ENCODE measurements at places on chromosomes 2 and 18. TPM values are rescaled to one million over a fixed set of nuclear protein-coding genes. Genes with fewer than 3 reads are reported as not detected.

- peaks cover 68% of the 10 kb centered on the region for H3K36me3 ChIP-seq
- no peak overlapping the region for H3K27ac ChIP-seq
- no peak for DNase-seq
- no peak overlapping the region for H3K4me3 ChIP-seq
- no peaks in the 10 kb centered on the region for H3K27me3 ChIP-seq
Observed at GRCh38 chr2:32495139-32495538, 132.7 kb upstream of the TTC27 start.

GRCh38 chr2:162478721-162479129 lies 134.8 kb downstream of the GCA start:
- H3K4me3 ChIP-seq: no peak overlapping the region
- no peaks in the 10 kb centered on the region for H3K27me3 ChIP-seq
- H3K4me1 ChIP-seq: no peaks in the 10 kb centered on the region
- no peak overlapping the region for H3K27ac ChIP-seq
- no peaks in the 10 kb centered on the region for H3K36me3 ChIP-seq
- DNase-seq: no peak

HTR2B gene
- not detected for total RNA-seq

GPBAR1 gene
- total RNA-seq: 0.29 TPM

DNA sequence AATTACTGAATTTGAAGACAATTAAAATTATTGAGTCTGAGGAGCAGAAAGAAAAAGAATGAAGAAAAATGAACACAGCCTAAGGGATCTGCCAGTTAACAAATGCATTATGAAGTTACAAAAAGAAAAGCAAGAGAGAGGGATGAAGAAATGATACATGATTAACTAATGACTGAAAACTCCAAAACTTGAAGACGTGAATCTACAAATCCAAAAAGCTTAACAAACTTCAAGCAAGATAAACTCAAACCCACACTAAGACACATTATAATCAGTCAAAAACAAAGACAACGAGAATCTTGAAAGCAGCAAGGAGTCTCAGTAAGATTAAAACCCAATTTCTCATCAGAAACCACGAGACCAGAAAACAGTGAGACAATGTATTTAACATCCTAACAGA lies 15.6 kb downstream of the RPRD1A start:
- H3K27me3 ChIP-seq: no peaks in the 10 kb centered on the region
- H3K36me3 ChIP-seq: peaks cover 28% of the 10 kb centered on the region
- no peak for DNase-seq
- H3K4me3 ChIP-seq: no peak overlapping the region
- H3K4me1 ChIP-seq: peaks cover 13% of the 10 kb centered on the region

- H3K4me1 ChIP-seq: no peaks in the 10 kb centered on the region
- H3K4me3 ChIP-seq: no peak overlapping the region
- DNase-seq: peak; percentile 70
- H3K36me3 ChIP-seq: no peaks in the 10 kb centered on the region
Observed at GRCh38 chr18:55096263-55096951, 137.1 kb upstream of the CCDC68 start.

- H3K4me3 ChIP-seq: no peak overlapping the region
- H3K4me1 ChIP-seq: no peaks in the 10 kb centered on the region
- no peak overlapping the region for H3K27ac ChIP-seq
- no peaks in the 10 kb centered on the region for H3K27me3 ChIP-seq
Observed at GRCh38 chr18:63255435-63255834, 64.1 kb downstream of the BCL2 start.

DNA sequence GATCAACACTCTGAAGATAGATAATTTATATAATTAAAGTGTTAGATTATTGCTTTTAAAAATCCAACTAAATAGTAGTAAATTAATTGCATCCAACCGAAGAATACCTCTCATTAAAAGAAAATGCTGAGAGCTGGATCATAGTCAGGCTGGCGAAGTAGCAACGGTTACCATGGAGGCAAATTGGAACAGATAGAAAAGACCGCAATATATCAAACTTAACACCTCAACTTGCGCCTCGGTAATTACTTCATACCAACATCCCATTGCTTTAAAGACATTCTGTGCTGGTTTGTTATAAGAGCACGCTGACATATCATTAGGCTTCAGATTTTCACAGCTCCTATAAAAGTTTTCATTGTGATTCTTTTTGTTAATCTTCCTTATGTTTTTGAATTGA lies 183.8 kb upstream of the ZC3H15 start:
- no peaks in the 10 kb centered on the region for H3K4me1 ChIP-seq
- no peaks in the 10 kb centered on the region for H3K36me3 ChIP-seq
- no peaks in the 10 kb centered on the region for H3K27me3 ChIP-seq

- H3K36me3 ChIP-seq: no peaks in the 10 kb centered on the region
- H3K27ac ChIP-seq: no peak overlapping the region
- DNase-seq: no peak
- H3K4me1 ChIP-seq: no peaks in the 10 kb centered on the region
Observed at GRCh38 chr2:3188405-3188946, 189.1 kb downstream of the EIPR1 start.

GRCh38 chr18:33844232-33844631 lies 266.2 kb downstream of the ASXL3 start:
- H3K4me3 ChIP-seq: peak overlapping the region; percentile 25
- peaks cover 78% of the 10 kb centered on the region for H3K4me1 ChIP-seq
- peak; percentile 70 for DNase-seq
- no peaks in the 10 kb centered on the region for H3K27me3 ChIP-seq

Measured in Karpas-422 (cell line).